ENCODE measurements at places on chromosomes 2 and 18.

GRCh38 chr2:62814123-62814522 is 108.6 kb downstream of the EHBP1 start:
- peak; percentile 22 for DNase-seq

DNA sequence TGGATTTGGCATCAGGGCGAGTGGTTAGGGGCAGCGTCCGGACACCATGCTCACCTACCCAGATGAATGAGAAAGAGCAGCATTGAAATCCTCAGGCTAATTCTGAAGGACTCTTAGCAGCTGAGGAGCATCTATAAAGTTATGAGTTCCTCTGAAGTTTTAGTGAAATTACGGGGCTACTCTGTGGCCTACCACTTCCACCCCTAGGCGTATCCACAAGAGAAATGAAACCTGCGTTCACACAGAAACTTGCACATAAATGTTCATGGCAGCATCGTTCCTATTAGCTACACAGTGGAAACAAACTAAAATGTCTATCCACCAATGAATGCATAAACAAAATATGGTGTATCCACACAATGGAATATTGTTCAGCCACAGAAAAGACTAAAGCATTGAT is 98.0 kb downstream of the GBX2 start:
- DNase-seq, result no peak

DNA sequence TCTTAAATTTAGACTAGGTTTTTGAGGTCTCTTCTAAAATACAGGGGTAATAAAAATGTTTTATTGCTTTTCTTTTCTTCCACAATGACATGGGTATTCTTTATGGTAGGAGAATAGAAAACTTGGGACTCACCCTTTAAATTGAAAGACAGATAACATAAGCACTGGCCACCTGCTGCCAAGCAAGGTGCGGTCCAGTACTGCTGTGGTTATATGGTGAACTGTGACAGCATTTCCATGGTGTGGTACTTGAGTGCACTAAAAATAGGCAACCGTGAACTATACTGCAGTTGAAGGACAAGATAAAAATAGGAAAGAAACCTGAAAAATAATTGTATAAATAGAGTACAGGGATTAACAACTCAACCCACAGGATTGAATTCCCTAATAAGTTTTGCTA is 54.4 kb upstream of the GRB14 start:
- DNase-seq, result no peak

GRCh38 chr2:45874344-45874743 is 222.9 kb downstream of the PRKCE start:
- DNase-seq, result no peak

GRCh38 chr18:22219568-22220355 is 50.4 kb downstream of the GATA6 start:
- no peak for DNase-seq

DNA sequence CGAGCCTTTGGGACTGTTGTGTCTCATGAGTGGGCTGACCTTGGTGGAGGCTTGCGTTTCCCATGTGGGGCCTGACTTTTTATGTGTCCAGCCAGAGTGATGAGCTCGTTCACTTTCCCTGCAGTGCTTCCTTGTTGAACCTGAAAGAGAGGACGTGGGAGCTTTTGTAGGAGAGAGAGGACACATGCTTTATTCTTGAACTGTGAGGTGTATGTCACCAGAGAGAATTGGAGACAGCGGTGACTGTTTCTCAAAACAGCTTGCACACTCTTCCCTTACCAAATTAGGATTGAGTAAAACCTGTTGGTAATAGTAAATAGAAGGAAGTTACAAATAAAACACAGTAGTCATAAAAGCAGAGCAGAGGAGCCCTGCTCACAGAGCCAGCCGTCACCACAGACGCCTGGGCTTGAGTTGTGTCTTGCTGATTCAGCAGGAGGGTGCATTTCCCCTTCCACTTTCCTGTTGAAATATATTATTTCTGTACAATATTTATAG is 60.7 kb downstream of the INPP4A start:
- DNase-seq, result no peak

GRCh38 chr2:219513787-219514186 is 495 bp upstream of the ASIC4 start:
- no peak for DNase-seq

GRCh38 chr2:42127425-42128424 is 41.4 kb upstream of the EML4 start:
- DNase-seq, result no peak

GRCh38 chr2:157793053-157793612 is 83.0 kb downstream of the ACVR1 start:
- no peak for DNase-seq

DNA sequence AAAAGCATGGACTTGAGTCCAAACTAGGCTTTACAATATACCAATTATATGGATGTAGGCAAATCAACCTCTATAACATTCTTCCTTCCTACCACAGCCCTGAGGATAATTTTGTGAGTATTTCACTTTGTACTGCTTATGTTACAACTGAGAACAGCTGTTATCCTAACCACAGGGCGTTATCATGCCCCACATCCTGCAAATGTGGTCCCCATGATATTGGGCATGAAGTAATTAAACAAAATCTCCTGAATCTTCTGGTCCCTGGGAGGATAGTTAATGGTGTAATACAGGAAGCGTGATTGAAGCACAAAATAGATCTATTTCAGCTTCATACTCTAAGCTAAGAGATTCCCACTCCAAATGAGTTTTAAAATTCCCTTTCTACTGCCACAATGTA is 223.6 kb downstream of the CDH20 start:
- DNase-seq, result no peak

DNA sequence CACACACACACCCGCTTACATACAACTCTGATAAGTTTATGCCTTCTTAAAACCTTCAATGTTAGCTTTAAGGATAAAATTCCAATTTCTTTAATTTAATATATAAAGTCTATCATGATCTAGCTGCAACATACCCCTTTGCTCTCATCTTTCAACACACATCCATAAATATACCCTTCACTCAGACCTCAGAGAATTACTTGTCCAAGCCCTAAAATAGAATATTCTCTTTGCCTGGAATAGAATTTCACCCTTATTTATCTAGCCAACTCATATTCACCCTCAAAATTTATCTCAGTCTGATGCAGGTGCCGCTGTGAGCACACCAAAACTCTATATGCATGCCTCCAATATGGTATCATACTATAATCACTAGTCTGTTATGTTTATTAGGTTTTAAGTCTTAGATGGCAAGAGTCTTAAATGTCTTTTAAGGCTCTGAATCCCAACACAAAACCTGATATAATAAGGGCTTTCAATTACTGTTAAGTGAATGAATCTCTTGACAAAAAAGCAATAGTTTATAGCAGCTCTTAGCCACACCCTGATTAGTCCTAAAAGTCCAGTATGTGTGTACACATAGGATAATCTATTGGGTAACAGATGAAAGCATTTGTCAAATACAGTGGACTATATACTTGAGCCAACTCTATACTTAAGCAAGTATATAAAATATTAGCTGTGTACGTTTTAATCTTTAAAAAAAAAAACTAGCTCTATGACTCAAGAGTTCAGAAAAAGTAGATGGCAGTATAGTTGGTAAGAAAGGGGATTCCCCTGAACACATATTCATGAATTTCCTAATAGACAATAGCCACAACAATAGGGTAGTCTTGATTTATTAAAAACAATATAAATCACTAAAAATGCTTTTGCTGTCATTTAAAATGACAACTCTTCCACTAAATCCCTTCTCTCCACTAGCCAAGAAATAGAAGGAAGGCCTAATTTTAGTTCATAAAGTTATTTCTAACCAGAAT is 144.5 kb downstream of the EXOC6B start:
- no peak for DNase-seq

- DNase-seq, result peak; percentile 25
Measured at GRCh38 chr2:189142893-189143759, 36.4 kb downstream of the COL5A2 start.

DNA sequence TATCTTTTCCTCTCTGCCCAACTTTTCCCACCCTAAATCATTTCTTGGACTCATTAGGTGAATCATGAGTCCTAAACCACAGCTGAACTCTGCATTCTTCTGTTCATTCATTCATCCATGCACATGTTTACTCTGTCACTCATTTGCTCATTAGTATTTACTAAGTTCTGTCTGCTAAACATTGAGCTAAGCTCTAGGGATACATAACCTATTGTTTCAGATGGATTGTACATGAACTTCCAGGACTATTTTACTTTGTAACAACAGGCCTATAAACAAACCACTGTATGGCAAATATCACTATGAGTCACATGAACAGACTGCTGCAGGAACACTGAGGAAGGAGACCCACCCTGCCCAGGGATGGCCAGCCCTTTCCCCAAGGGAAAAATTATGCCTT is 14.6 kb upstream of the DYNC2LI1 start:
- DNase-seq, result peak; percentile 64

DNA sequence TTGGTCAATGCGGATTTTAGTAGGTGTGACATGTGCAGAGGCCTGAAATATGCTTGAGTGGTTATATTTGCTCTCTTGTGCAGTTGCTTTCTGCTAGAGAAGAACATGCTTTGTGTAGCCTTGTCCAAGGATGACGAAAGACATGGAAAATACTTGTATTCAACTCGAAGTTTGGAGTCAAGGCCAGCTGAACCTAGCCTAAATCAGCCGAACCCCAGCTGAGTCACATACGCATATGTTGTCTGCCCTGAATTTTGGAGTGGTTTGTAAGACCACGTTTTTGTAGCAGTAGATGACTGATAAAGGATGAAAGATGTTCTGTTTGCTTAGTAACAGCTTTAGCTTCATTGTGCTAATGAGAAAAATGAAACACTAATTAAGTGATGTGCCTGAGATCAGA is 22.5 kb upstream of the SPAG16 start:
- DNase-seq, result no peak

DNA sequence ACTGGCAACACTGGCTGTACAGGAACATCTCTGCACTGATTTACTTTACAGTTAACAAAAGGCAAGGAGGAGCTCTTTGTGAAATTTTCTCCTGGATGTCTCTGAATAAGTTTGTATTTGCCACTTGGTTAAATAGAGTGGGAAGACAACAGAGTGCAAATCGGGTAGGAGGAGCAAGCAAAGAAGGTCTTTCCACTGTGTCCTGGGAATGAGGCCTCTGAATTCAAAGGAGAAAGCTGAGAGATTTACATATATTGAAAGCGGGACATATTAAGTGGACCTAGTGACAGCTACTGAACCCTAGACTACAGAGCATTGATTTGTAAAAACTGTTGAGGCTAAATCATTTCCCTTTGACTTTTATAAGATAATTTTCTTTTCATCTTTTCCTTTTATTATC is 117.4 kb upstream of the CHRNA1 start:
- no peak for DNase-seq

GRCh38 chr2:59920307-59920706 is 633.1 kb downstream of the BCL11A start:
- DNase-seq, result no peak

- DNase-seq, result peak; percentile 90
Measured at GRCh38 chr2:168816369-168816768, 13.9 kb downstream of the NOSTRIN start.

DNA sequence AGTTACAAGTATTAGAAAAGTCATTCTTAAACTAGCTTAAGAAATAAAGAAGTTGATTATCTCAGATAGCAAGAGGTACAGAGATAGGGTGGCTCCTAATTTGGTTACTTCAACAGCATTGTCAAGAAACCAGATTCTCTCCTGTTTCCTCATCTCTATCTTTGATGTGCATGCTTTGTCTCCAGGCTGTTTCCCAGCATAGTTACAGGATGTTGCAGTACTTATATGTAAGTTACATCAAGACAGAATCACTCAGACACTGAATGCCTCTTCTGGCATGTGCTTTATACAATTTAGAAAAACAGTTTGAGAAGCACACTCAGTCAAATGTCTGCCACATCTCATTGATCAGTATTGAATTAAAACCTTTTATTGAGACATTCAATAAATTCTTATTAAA is 189.5 kb upstream of the UBE2E3 start:
- DNase-seq, result no peak

- DNase-seq, result no peak
Measured at GRCh38 chr18:33700513-33700976, 122.5 kb downstream of the ASXL3 start.

DNA sequence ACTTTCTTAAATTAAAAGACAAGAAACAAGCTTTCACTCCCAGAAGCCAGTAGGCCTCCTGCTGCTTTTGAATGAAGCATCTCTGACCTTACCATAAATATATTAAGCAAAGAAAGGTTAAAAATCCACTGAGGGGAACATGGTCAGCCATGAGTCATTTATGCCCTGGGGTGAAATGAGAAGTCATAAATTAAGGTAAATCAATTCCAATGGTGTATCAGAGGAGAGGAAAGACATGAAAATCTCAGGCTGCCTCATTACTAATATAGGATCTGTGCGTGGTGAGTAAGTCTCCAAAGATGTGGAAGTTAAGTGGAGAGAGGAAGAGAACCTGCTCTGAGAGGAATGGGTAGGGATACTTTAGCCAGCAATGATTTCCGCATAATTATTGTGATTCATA is 292.3 kb upstream of the CHAC2 start:
- DNase-seq, result peak; percentile 10

GRCh38 chr2:154194909-154195643 is 323.4 kb downstream of the GALNT13 start:
- no peak for DNase-seq

GRCh38 chr2:154692927-154693326 is 5.6 kb upstream of the KCNJ3 start:
- DNase-seq, result no peak

- DNase-seq, result no peak
Measured at GRCh38 chr2:34991508-34992274, 1363.9 kb upstream of the CRIM1 start.

- no peak for DNase-seq
Measured at GRCh38 chr2:119674711-119675500, 4.1 kb upstream of the TMEM177 start.

GRCh38 chr2:229713371-229714079 is 830 bp downstream of the DNER start:
- DNase-seq, result no peak

GRCh38 chr18:77001979-77002378 is 130.6 kb downstream of the MBP start:
- DNase-seq, result no peak

DNA sequence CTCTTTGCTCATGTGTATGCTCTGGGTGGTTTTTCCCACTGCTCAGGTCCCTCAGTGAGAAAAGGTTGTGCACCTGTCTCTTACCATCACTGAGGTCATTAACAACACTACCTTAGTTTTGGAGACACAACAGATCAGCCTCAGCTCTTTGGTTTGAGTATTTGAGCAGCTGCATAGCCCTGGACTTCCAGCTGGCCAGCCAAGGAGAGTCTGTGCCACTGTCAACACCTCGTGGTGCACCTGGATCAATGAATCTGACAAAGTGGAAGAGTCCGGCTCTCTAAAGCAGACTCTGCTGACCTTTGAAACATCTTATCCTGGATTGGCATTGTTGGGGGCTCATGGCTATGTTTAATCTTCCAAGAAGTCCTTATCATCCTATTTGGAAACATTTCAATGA is 30.0 kb downstream of the SERPINB8 start:
- no peak for DNase-seq
